Peyer's patch (tissue), 4 donors: ENCODE measurements at places on chromosomes 6 and 20.
A peak's percentile ranks its signal among the peaks of the same experiment; 100 is the strongest.

DNA sequence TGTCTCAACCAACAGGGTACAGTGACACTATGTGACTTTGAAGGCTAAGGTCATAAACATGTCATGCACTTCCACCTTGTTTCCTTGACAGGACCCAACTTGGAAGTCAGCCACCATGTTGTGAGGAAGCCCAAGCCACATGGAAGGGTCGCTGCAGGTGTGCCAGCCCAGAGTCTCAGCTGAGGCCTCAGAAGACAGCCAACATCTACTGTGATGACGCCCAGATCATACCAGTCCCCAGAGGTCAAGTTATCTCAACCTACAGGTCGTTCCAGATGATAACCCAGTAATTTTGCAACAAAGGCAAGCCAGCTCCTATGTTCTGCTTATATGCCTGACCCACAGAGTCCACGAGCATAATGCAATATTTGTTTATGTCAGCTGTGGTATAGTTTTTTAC, 376.0 kb upstream of the AGPAT4 start:
- no peak for DNase-seq

DNA sequence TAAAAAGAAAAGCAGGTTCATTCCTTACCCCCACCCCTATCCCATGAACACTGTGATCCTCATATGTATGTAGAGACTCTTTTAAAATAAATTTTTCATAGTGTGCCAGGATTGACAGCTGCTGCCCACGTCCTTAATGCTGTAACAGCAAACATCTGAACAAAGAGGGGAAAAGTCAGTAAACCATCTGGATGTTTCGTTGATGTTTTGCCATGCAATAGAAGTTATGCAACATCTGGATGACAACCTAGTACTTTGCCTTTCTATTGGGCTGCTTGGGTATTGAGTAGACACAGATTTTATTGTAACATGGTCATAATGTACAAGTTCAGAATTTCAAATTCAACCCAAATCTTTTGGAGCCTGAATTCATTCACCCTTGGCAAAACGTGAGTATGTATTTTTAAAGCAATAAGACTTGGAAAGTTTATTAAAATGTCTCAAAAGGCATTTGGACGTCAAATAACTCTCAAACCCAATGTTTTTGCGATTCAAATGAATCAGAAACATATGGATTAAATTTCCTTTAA, 500.3 kb downstream of the DHX35 start:
- DNase-seq = no peak

GRCh38 chr20:37245216-37246150, 16.1 kb downstream of the GHRH start:
- no peak for DNase-seq

- DNase-seq = no peak
Measured at GRCh38 chr20:53365539-53366075, 228.0 kb downstream of the ZNF217 start.

- DNase-seq = peak; percentile 61
Measured at GRCh38 chr6:137094411-137095008, 49.7 kb upstream of the IL20RA start.

DNA sequence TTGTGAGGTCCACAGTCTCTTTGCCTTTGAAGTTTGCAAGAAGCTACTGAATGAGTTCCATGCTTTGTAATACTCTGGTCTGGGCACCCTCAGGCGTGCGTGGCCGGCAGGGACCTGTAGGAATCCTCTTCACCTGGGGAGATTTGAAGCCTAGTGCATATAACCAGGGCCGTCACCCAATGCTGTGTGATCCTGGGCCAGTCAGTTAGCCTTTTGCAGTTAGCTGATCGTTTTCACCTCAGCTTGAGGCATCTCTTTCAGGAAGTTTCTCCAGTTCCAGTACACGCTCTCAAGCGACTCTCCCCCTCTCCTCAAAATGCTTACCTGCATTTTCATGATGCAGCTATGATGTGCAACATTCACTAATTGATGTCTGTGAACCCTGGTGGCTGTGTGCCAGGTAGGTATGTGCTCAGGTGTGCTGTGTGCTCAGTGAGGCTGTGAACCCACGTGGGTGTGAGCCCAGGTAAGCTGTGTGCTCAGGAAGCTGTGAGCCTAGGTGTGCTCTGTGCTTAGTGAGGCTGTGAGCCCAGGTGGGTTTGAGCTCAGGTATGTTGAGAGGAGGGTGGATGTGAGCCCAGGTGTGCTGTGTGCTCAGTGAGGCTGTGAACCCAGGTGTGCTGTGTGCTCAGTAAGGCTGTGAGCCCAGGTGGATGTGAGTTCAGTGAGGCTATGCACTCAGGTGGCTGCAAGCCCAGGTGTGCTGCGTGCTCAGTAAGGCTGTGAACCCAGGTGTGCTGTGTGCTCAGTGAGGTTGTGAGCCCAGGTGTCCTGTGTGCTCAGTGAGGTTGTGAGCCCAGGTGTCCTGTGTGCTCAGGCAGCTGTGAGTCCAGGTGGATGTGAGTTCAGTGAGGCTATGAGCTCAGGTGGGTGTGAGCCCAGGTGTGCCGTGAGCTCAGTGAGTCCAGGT, 120.4 kb downstream of the PHACTR3 start:
- DNase-seq = no peak

GRCh38 chr6:163420289-163420614, 5.7 kb downstream of the QKI start:
- no peak for DNase-seq

GRCh38 chr6:26300359-26300758, 64.6 kb upstream of the BTN3A2 start:
- no peak for DNase-seq

DNA sequence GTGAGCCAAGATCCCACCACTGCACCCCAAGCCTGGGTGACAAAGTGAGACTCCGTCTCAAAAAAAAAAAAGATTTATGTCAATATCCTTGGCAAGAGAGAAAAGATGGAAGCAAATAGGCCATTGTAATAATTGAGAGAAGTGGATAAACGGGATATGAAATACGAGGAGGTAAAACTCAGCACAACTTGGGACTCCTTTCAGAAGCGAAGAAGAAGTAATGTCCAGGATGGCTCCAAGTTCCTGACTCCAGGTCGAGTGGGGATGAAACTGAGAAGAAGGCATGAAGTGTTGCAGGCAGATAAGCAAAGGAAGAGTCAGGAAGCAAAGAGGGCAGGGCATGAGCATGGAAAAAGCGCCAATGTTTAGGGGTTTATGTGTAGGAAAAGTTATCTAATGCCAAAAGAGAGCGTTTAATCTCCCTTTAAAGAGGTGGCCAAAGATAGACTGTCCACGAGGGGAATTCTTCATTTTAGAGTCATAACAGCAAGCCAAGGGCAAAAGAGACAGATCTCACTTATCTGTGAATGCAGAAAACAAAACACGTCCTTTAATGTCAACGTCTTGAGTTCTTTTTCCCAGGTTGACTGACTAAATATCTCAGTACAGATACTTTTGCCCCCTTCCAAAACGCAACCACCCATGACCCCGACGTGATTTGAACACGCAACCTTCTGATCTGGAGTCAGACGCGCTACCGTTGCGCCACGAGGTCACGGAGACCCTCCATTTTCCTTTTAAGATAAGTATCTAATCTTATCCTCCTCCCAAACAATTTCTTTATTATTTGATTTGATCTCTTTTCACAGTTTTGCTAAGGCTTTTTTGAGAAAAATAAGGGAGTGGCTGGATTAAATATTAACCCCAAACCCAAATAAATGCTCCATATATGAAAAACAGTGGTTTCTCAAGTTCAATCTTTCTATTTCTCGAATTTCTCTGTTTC, 46.3 kb upstream of the BTN3A2 start:
- DNase-seq = no peak

DNA sequence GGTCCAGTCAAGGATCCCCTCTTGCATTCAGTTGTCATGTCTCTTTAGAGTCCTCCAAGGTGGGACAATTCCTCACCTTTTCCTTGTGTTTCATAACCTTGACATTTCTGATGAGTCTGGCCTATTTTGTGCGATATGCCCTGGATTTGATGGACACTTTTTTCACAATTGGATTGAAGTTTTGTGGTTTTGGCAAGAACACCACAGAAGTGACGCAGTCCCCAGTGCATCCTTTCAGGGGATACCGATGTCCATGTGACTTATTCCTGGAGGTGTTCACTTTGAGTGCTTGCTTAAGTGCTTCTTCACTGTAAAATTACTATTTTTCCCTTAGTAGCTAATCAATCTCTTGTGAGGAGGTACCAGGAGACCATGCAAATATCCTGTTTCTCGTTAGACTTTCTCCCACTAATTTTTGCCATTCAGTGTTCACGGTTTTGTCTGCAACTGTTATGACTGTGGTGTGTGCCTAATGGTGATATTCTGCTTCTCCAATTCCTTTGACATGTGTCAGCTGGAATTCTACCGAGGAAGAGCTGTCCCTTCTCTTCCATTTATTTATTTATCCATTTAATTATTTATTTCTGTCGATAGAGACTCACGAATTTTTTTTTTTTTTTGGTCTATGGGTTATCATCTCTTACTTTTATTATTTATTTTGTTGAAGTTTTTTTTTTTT, 30.8 kb downstream of the BPIFB4 start:
- no peak for DNase-seq
